ENCODE measurements at places on chromosomes 3 and 15.

DNA sequence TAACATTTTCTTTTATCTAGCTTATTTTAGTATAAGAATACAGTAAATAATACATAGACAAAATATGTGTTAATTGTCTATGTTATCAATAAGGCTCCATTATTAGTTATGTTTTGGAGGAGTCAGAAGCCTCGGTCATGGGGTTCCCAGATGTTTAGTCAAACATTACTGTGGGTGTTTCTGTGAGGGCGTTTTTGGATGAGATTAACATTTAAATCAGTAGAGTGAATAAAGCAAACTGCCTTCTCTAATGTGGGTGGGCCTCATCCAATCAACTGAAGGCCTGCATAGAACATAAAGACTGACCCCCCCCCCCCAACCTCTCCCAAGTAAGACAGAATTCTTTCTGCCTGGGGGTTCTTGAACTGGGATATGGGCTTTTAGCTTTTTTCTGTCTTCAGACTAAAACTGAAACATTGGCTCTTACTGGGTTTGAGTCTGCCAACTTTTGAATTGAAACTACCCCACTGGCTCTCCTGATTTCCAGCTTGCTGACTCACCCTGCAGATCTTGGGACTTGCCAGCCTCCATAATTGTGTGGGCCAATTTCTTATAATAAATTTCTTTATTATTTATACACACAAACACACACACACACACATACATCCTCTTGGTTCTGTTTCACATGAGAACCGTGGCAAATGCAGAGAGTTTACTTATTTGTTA is 192.0 kb downstream of the TPRG1 start:
- DNase-seq: no peak

DNA sequence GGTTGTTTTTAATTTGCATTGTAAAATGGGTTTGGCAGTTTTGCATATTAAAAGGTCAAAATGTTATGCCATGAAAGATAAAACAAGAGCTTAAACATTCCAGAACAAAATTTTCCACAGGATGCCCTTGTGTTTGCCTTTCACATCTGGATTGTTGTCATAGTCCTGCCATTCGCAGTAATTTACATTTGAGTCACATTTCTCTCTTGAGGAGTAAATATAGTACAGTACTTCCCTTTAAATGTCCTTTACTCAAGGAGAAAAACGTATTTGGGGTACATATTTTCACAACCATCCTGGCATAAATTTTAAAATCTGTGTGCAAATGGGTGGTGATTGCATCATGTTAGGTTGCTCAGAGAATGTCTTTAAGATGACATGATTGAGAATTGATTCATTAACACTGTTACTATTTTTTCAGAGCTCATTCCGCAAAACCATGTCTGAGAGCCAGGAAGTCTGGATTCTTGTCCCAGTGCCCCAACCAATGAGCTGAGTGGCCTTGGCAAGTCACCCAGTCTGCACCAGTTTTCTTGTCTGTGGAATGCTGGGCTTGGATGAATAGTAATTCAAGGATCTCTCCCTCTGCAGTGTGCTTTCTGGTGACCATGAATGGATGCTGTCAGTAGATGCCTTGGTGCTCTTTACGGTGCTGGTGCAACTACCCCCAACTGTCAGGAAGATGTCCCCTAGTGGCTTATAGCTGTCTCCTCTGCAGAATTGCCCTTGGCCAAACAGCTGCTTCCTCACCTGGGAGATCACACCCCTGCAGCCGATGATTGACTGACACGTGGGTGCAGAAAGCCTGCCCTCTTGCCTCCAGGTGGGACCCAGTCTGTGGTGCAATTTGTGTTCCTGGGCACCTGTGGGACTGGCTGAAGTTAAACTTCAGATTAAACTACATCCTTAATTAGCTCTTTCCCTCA is 43.0 kb downstream of the ABHD5 start:
- no peak for DNase-seq

DNA sequence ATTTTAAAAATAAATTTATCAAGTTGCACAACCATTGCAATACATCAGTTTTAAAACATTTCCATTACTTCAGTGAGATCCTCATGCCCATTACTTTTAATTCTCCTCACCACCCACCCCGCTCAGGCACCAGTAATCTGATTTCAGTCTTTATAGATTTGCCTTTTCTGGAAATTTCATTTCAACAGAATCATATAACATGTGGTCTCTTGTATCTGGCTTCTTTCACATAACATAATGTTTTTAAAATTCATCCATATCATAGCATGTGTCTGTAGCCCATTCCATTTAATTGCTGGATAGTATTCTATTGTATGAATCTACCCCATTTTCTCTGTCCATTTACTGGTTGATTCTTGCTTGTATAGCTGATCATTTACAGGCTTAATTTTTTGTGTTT is 110.3 kb upstream of the TMEM108 start:
- DNase-seq: no peak

GRCh38 chr15:40785164-40785563 is 15.4 kb downstream of the C15orf62 start:
- no peak for DNase-seq

- DNase-seq: no peak
Measured at GRCh38 chr3:120416868-120417267, 33.9 kb downstream of the FSTL1 start.

DNA sequence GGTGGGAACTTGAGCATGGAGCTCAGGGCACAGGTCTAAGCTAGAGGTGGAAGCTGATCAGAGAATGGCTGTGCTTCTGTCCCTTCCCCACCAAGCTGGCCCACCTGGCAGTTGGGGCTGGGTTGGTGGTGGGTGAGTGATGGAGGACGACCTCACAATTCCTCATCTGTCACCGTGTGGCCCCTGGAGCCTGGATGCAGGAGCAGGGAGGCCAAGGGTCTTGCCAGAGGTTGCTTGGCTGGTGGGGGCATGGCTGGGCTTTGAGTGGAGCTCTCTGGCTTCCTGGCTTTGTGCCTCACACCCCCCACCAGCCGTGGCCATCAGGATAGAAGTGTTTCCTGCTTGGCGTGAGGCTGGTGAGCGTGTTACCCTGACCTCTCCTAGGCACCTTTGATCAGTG is 36.0 kb downstream of the FBLN2 start:
- no peak for DNase-seq

- DNase-seq: no peak
Measured at GRCh38 chr3:185093116-185093515, 59.7 kb downstream of the C3orf70 start.

DNA sequence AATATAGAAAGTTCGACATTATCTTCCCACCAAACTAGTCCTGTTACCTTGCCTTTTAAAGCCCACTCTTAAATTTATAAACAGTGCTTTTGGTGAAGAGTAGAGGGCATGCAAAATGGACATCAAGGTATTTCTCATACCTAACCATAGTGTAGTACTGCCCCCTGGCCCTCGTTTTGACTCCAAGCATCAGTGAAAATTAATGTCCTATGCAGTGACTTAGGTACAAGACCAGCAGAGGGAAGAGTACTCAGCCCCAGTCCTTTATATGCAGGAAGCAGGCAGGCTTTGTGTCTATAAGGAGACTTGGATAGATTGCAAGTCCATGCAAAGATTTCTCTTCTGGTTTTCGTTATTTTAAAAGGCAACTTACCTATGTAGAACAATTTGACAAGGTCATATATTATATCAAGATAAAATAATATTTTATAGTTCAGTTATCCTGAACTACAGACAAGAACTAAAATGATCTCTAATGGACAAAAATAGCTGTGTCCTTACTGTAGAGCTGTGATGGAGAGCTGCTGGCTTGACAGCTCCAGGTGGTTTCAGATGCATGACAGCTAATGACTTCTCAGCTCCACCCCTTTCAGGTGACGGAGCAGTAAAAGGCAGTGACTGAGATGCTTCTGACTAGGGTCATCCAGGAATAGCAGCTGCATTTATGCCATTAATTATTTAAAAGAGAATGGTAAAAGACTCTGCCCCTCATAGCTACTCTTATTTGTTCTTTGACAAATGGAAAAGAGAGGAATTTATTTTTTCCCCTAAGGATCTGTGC is 646.1 kb downstream of the SQOR start:
- DNase-seq: no peak

- DNase-seq: no peak
Measured at GRCh38 chr3:61184956-61185355, 66.3 kb downstream of the FHIT start.

DNA sequence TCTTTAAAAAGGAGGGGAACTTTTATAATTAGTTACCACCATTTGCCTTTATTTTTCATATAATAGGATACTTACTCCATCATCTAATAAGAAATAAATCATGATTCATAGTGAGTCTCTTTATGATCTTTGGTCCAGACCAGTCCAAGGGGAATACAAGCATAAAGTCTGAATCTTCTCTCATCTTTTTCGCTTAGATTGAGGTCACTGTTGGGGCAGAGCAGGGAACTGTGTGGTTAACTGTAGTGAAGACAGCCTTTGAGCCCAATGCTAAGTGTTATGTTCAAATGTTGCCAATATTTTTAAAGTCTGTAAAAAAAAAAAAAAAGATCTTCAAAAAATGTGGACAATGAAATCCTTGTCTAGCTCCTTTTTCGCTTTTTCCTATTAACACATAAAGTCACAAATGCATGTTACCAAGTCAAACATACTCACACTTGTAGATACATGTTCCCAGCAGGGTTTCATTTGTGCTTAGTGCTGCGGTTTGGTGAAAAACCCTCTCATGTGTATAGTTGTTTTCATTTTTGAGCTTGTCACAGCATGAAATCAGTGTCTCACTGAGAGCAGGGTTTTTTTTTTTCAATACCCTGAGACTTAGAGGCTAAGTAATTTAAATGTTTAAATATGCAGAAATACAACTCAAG is 72.1 kb downstream of the EPHA3 start:
- DNase-seq: no peak

All from GM18507 (cell line).